Articular chondrocyte of knee joint (primary cell): ENCODE measurements at places on chromosomes 5 and 9. TPM values are rescaled to one million over a fixed set of nuclear protein-coding genes. Genes with fewer than 3 reads are reported as not detected.

The SPIN1 gene
- total RNA-seq: 154 and 167 TPM in 2 replicates

The GPR21 gene
- total RNA-seq: 2.4 and 3.6 TPM in 2 replicates

The ANKRD34B gene
- total RNA-seq: not detected in 2 replicates

The INSL6 gene
- not detected in 2 replicates for total RNA-seq

The AHRR gene
- total RNA-seq: 20.1 and 21.1 TPM in 2 replicates
